ENCODE measurements at places on chromosomes 6 and 20. TPM values are rescaled to one million over a fixed set of nuclear protein-coding genes. Genes with fewer than 3 reads are reported as not detected.
A peak's percentile ranks its signal among the peaks of the same experiment; 100 is the strongest.

TGM3 gene
- polyA plus RNA-seq, result not detected

ZSWIM3 gene
- polyA plus RNA-seq, result 0.35 TPM

SAMD5 gene
- not detected for polyA plus RNA-seq

SLC24A3 gene
- polyA plus RNA-seq, result not detected

SPEF1 gene
- not detected for polyA plus RNA-seq

EYS gene
- 0.09 TPM for polyA plus RNA-seq

DNA sequence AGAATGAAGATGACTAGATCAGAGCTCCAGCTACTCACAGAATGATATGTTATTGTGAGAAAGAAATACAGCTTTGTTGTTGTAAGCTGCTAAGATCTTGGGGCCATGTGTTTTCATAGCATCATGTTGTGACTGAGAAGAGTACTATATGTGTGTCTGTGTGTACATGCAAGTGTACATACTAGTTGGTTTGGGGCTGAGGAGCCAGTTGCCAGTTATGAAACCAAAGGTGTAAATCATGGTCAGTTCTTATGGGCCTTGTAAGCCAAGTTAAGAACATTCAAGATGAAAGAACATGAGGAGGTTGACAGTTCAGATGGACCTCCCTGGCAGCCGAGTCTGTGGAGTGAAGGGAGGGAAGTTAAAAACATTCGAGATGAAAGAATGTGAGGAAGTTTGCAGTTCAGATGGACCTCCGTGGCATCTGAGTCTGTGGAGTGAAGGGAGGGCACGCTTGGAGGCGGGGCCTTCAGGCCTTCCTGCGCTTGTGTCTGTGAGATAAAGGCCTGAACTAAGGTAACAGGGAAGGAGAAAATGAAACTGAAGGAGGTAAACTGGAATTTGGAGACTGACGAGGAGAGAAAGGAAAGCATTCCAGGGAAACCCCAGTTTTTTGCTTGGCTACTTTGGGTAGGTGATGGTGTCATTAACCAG is 13.9 kb downstream of the AFDN start:
- H3K4me3 ChIP-seq, result no peak overlapping the region
- no peaks in the 10 kb centered on the region for H3K36me3 ChIP-seq
- H3K27me3 ChIP-seq, result peaks cover 8% of the 10 kb centered on the region
- H3K4me1 ChIP-seq, result no peaks in the 10 kb centered on the region

GRCh38 chr6:149924206-149924932 is 1.4 kb upstream of the RAET1G start:
- no peak for DNase-seq
- H3K27ac ChIP-seq, result no peak overlapping the region
- peak overlapping the region; percentile 63 for H3K4me3 ChIP-seq
- H3K27me3 ChIP-seq, result peaks cover 78% of the 10 kb centered on the region
- no peaks in the 10 kb centered on the region for H3K36me3 ChIP-seq

DNA sequence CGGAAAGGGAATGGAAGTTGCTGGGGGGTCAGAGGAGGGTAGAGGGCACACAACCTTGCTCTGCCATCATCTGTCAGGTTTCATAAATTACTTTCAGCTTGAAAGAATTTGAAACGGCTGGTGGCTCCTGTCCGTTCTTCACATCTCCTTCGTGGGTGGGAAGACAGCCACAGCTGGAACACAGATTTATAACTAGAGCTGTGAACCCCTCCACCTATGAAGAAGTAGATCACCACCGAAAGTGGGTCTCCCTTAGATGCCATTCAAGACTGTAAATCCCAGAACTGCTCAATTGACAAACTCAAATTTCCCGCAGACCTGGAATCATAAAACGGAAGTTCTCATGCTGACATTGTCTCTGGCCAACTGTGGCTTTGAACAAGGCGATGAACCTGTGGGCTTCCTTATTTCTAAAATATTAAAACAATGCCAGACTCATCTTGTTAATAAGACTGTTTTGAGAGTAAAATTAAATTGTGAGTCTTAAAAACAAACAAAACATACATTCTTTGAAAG is 65.3 kb downstream of the BTBD3 start:
- DNase-seq, result no peak
- no peaks in the 10 kb centered on the region for H3K4me1 ChIP-seq
- no peak overlapping the region for H3K4me3 ChIP-seq
- H3K27ac ChIP-seq, result no peak overlapping the region
- no peaks in the 10 kb centered on the region for H3K27me3 ChIP-seq

DNA sequence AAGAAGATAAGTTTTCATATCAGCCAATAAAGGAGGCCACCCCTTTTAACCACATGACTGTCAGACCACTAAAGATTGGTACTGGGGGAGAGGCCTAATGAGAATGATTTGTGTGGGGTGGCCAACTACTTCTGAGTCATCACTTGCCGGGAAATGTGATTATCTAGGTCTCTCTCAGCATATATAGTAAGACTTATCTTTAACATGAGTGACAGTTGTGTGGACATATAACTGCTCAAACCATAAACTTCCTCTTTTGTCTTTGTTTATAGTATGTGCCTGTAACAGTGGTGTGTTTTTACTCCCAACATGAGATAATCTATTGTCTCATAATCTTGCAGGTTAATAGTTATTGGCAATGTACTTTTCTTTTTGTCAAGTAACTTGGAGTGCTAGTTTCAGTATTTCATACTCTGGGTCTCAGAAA is 312.4 kb downstream of the CDKAL1 start:
- peaks cover 12% of the 10 kb centered on the region for H3K36me3 ChIP-seq
- H3K27me3 ChIP-seq, result no peaks in the 10 kb centered on the region
- H3K4me3 ChIP-seq, result no peak overlapping the region
- DNase-seq, result no peak
- H3K4me1 ChIP-seq, result peaks cover 8% of the 10 kb centered on the region
- H3K27ac ChIP-seq, result no peak overlapping the region

DNA sequence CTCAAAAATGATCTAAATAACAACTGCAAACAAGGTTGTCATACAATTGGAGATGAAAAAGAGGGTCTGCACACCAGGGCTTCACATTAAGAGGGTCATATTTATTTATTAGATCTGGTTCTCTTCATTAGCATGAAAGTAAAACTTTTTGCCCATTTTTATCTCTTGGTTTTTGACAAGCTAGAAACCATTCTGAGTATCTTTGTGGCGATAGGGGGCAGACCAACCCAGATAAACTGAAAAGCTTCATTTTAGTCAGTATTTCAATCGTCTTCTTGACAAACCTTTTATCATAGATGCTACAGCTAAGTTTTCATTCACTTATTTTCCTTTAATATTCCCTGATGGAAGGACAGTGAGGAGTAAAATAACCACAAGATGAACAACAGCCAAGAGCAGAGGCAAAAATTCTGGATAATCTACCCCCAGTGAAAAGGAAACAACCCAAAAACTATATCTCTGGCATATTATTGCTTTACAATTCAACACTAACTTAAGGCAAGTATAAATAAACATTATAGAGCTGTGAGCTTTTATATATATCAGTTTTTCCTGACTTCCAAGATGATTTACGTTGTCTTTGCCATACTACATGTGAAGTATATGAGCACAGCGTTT is 45.2 kb downstream of the THEMIS start:
- H3K36me3 ChIP-seq, result peaks cover 64% of the 10 kb centered on the region
- peak; percentile 61 for DNase-seq
- H3K27ac ChIP-seq, result peak overlapping the region; percentile 92
- H3K4me3 ChIP-seq, result peak overlapping the region; percentile 34
- H3K27me3 ChIP-seq, result no peaks in the 10 kb centered on the region

DNA sequence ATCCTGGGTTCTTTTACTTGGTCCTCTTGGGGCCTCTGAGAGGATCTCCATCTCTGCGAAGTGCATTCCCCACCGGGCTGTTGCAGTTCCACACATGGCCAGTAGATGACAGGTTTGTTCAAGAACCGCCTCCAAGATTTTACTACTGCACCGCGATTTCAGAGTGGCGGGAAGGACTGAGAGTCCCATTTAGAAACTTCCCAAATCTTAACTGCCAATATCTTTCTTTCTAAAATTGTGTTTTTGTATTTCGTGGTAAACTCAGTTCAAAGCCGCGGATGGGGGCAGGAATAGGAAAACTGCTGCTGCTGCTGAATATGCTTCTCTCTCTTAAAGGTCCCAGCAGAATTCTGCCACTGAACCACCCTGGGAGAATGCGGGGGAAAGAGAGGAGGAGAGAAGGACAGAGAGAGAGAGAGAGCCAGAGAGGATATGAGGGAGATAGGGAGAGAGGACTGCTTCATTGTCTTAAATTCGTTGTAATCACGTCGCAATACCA is 8.6 kb upstream of the BTNL2 start:
- H3K27me3 ChIP-seq, result peaks cover 36% of the 10 kb centered on the region
- peak; percentile 87 for DNase-seq
- no peak overlapping the region for H3K27ac ChIP-seq
- no peak overlapping the region for H3K4me3 ChIP-seq

DNA sequence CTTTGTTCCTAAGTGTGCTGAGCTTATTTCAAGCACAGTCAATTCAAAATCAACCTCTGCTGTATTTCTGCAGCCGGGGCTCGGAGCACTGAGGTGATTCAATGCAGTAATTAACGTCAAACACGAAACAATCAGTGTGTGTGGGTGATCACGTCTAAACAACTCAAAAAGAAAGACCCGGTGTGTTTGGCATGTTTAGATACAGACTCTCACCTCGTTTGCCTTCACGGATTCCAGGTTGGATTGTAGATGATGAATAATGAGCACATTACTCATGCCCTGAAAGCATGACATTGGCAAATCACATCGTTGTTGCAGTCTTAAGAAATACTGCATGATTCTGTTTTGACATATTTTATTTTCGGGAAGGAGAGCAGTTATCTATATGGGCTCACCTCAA is 231.0 kb downstream of the QKI start:
- no peak overlapping the region for H3K4me3 ChIP-seq
- H3K4me1 ChIP-seq, result no peaks in the 10 kb centered on the region
- no peak overlapping the region for H3K27ac ChIP-seq
- no peak for DNase-seq
- H3K27me3 ChIP-seq, result peaks cover 10% of the 10 kb centered on the region
- no peaks in the 10 kb centered on the region for H3K36me3 ChIP-seq

GRCh38 chr6:110357664-110358552 is at the start of gene METTL24:
Gene METTL24, minus strand, starts transcription at chr6:110358349. Its CDS starts 77 bp downstream, at chr6:110358272.
- H3K4me3 ChIP-seq, result peak within 1 kb of the TSS; percentile 92
- H3K36me3 ChIP-seq, result no peaks in the 10 kb centered on the region

GRCh38 chr6:128250370-128251070 is 269.9 kb downstream of the PTPRK start:
- no peak for DNase-seq
- H3K4me3 ChIP-seq, result no peak overlapping the region
- H3K36me3 ChIP-seq, result peaks cover 5% of the 10 kb centered on the region
- no peaks in the 10 kb centered on the region for H3K27me3 ChIP-seq
- no peak overlapping the region for H3K27ac ChIP-seq

DNA sequence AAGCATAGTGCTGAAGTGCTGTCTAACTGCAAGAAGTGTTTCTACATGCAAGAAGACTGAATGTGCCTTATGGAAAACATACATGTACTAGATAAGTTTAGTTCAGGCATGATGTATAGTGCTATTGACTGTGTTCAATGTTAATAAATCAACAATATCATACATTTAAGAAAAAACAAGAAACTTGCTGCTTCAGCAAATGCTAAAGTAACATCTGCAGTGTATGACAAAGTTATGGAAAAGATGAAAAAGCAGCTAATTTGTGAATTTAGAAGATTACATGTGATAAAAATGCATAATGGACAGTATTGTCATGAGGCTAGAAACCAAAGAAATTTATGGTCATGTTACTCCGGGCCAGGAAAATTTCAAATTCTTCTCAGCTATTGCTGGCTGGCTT is 174.9 kb upstream of the SPTLC3 start:
- no peak overlapping the region for H3K4me3 ChIP-seq
- no peak overlapping the region for H3K27ac ChIP-seq
- no peak for DNase-seq
- no peaks in the 10 kb centered on the region for H3K36me3 ChIP-seq

GRCh38 chr20:37378785-37379598 is 33.1 kb downstream of the SRC start:
- H3K27me3 ChIP-seq, result no peaks in the 10 kb centered on the region
- H3K4me1 ChIP-seq, result no peaks in the 10 kb centered on the region

GRCh38 chr6:88492241-88492640 is 326.1 kb upstream of the CNR1 start:
- no peak overlapping the region for H3K27ac ChIP-seq
- H3K4me3 ChIP-seq, result no peak overlapping the region
- H3K4me1 ChIP-seq, result peaks cover 11% of the 10 kb centered on the region
- DNase-seq, result no peak

GRCh38 chr6:21885532-21886114 is 292.1 kb downstream of the SOX4 start:
- H3K36me3 ChIP-seq, result no peaks in the 10 kb centered on the region
- no peaks in the 10 kb centered on the region for H3K4me1 ChIP-seq
- no peak overlapping the region for H3K4me3 ChIP-seq
- no peak for DNase-seq

GRCh38 chr6:116500969-116501433 is 10.4 kb upstream of the CALHM5 start:
- peaks cover 24% of the 10 kb centered on the region for H3K27me3 ChIP-seq
- no peak for DNase-seq
- H3K36me3 ChIP-seq, result peaks cover 7% of the 10 kb centered on the region
- H3K27ac ChIP-seq, result no peak overlapping the region
- H3K4me1 ChIP-seq, result peaks cover 2% of the 10 kb centered on the region

DNA sequence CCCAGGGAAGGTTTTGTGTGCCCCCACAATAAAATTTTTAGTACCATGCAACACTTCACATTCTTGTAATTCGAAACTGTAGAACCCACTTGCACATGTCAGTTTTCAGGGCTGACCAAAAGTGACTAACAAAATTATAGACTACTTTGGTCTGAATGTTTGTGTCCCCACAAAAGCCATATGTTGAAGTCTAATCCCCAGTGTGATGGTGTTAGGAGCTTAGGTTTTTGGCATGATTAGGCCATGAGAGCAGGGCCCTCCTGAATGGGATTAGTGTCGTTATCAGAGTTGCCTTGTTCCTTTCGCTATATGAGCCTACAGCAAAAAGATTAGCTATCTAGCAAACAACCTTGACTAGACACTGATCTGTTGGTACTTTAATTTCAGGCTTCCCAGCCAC is 49.0 kb upstream of the TENT5A start:
- H3K4me1 ChIP-seq, result no peaks in the 10 kb centered on the region
- H3K27me3 ChIP-seq, result no peaks in the 10 kb centered on the region
- no peak overlapping the region for H3K27ac ChIP-seq

DNA sequence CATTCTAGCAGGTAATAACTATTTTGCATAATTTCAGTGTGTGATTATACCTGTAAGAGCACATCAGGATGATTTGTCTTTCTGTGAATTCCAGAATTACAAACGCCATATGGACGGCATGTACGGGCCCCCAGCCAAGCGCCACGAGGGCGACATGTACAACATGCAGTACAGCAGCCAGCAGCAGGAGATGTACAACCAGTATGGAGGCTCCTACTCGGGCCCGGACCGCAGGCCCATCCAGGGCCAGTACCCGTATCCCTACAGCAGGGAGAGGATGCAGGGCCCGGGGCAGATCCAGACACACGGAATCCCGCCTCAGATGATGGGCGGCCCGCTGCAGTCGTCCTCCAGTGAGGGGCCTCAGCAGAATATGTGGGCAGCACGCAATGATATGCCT is 122.7 kb downstream of the TMEM242 start:
- H3K4me3 ChIP-seq, result no peak overlapping the region
- H3K27me3 ChIP-seq, result no peaks in the 10 kb centered on the region
- no peak overlapping the region for H3K27ac ChIP-seq
- DNase-seq, result no peak
- H3K36me3 ChIP-seq, result peaks cover 82% of the 10 kb centered on the region
- H3K4me1 ChIP-seq, result peaks cover 4% of the 10 kb centered on the region

All from naive thymus-derived CD8-positive, alpha-beta T cell (primary cell).